ENCODE measurements at places on chromosomes 7 and 10.
A peak's percentile ranks its signal among the peaks of the same experiment; 100 is the strongest.

- DNase-seq, result no peak
These were observed 17.9 kb downstream of the BNIP3 start for GRCh38 chr10:131963811-131964210.

DNA sequence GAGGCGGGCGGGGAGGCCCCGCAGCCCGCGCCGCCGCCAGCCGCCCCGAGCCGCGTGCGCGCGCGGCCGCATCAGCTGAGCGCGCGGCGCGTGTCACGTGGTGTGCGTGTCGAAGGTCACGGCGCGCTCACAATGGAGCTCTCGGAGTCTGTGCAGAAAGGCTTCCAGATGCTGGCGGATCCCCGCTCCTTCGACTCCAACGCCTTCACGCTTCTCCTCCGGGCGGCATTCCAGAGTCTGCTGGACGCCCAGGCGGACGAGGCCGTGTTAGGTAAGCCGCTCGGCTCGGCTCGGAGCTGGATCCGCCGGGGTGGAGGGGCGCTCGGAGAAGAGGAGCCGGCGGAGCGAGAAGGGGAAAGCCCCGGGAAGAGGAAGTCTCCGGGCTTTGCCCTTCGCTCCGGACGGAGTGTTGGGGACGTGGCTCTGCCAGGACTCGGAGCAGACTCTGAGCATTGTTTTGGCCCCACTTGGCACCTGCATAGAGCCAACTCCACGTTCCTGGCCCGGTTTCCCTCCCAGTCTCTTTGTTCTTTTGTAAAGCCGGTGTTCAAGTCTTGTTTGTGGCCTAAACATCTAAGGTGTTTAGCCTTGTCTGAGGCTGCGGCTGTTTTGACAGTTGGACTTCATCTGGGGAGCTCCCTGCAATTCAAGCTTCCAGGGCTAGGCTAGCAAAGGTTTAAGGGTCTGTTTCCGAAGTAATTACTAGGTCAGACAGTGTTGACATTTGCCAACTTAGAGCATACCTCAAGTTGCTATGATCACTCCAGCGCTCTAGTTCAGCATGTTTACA is at the start of gene COMMD3:
COMMD3 (plus strand) TSS at position 103 of the 790 bp plus-strand sequence; CDS start at position 133, 30 bp downstream.
- DNase-seq, result peak; percentile 88

DNA sequence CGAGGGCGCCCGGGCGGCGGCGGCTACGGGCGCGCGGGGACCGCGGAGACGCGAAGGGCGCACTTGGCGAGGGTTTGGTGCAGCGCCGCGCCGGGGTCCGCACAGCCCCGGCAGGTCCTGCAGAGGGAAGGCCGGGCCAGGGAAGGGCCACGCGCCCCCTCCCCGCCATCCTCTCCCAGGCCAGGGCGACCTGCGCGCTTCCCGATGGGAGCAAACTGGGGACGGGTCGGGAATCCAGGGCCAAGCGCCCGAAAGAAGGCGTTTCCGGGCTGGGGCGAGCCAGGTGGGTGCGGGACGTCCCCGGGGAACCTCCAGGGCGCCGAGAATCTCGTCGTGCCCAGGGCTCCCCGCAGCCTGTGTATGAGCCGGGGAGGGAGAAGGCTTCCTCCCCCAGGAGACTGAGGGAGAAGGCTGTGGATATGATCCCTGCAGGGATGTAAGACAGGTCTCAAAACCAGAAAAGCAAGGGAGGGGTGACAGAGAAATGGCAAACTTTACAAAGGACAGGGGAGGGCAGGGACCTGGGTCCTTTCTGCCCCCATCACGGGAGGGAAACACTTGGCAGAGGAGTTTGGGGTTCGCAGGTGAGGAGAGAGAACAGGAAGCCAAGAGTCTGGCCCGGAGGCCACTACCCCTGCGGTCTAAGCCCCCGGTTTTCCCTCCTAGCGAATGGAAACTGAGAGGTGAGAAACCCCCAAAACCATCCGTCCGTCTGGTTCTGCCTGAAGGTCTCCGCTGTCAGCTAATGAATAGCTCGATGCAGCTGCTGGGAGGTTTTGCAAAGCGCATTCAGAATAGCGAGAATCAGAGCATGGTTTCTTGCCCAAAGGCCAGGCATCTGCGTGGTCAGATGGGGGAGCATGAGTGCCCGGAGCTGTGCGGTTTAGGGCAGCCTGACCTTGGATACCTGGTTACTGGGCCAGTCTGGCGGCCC is 674 bp downstream of the AMZ1 start:
- DNase-seq, result no peak

- DNase-seq, result no peak
These were observed 21.8 kb upstream of the MDFIC start for GRCh38 chr7:114900127-114900526.

DNA sequence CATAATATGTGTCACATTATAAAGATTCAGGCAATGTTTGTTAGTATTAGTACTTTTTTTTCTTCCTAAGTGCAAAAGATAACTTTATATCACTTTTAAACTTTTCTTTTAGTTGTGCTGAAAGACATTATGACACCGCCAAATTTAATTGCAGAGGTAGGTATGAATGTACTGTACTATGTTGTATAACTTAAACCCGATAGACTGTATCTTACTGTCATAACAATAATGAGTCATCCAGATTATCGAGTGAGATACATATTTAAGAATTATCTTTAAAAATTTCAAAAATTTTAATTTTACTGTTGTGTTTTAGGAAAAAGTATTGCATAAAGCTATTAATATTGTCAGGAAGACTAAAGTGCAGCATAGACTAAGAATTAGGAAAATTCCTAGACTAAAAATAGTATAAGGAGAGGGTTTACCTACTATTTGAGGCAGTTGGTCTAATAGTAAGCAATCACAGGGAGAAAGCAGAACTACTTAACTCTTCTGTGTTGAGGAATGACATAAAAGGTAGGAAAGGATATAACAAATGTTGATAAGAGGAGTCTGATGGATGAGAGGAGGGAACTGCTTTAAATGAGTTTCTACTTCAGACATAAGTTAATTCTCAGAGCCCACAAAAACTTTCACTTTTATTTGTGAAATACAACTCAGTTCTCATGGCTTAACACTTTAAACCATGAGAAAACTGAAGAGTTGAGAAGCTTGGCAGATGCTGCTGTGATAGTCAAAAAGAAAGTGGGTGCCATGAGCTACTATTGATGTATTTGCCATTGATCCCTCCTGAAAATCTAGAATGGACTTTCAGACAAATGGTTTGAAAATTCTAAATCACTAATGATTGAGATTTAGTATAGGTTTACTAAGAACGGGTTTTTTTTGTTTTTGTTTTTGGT is 67.8 kb downstream of the PTEN start:
- DNase-seq, result no peak

DNA sequence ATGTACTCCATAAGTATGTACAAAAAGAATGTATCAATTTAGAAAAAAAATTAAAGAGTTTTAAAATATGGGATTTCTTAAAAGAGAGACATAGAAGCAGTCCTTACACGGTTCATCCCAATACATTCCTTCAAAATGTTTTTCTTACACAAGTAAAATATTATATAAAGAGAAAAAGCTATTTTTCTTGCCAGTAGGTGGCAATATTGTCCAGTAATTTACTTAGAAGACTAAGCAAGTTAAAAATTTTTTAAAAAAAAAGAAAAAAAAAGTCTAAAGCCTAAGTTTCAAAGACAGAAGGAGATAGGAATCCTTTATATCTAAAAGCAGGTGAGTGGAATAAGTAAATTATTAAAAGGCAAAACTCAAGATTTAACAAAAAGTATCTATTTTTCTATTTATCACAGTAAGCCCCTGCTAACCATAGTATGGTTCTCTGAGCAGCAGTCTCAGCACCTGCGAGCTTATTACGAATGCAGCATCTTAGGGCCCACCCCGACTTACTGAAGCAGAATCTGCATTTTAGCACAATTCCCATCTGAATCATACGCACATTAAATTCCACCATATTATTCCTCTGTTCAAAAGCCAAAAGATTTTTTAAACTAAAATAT is 240.6 kb downstream of the DGKI start:
- no peak for DNase-seq

GRCh38 chr7:66664590-66665293 is 36.1 kb downstream of the KCTD7 start:
- DNase-seq, result no peak

- peak; percentile 80 for DNase-seq
These were observed 83.7 kb upstream of the PDGFA start for GRCh38 chr7:603152-603951.

- DNase-seq, result no peak
These were observed 558.4 kb downstream of the SDK1 start for GRCh38 chr7:3859431-3859830.

- no peak for DNase-seq
These were observed 125.8 kb downstream of the CUBN start for GRCh38 chr10:17003651-17004286.

- no peak for DNase-seq
These were observed 76.4 kb downstream of the CRPPA start for GRCh38 chr7:16344927-16345326.

- no peak for DNase-seq
These were observed 74.6 kb upstream of the EGFR start for GRCh38 chr7:54944179-54944578.

DNA sequence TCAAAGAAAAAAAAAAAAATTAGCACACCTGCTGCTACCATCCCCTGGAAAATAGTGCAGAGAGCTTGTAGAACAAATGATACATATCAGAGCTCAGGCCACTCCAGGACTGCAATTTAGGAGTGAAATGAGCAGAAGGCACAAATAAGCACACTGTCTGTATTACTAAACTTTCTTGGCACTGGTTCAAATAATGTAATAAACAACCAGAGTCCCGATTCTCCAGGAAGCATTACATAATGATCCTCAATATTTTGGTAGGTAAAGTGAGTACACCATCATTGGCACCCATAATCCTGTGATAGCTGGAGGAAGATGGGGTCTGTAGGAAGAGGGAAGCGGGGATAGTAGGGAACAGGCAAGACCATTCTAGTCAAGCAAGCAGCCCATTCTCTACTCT is 74.3 kb downstream of the SVOPL start:
- DNase-seq, result no peak

- DNase-seq, result no peak
These were observed 139.0 kb upstream of the ZNF438 start for GRCh38 chr10:31170636-31171035.

DNA sequence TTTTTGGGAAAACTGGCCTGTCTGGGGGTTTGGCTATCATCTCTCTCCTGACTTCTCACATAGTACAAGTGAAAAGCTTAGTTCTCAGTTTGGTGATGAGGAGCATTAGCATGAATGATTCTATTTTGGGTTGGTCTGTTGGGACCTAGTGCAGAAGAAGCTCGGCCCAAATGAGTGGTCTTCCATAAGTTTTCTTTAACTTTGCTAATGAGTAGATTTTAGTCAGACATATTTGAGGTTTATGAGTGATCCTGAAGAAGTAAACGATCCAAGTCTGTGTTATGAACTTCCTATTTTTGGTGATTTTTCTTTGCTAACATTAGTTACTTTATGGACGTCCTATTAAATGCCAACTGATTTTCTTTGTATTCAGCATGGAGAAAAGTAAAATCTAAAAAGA is 51.7 kb upstream of the CALD1 start:
- no peak for DNase-seq

DNA sequence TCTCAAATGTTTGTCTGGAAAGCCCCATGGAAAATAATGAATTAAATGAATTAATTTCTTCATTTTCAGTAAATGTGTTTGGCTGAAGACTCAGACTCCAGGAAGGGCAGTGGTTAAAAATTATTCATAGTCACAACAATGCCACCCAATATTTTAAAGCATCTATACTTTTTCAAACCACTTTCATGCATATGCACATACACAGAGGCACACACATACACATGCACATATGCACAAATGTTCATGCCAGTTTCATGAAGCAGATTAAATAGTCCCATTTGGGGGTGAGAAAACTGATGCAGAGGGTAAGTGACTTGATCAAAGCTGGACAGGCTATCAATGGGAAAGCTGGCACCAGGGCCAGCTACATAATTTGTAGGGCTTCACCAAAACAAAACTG is 1.4 kb upstream of the PLA2G12B start:
- DNase-seq, result no peak

GRCh38 chr10:69845574-69846292 is 44.0 kb downstream of the COL13A1 start:
- DNase-seq, result no peak

DNA sequence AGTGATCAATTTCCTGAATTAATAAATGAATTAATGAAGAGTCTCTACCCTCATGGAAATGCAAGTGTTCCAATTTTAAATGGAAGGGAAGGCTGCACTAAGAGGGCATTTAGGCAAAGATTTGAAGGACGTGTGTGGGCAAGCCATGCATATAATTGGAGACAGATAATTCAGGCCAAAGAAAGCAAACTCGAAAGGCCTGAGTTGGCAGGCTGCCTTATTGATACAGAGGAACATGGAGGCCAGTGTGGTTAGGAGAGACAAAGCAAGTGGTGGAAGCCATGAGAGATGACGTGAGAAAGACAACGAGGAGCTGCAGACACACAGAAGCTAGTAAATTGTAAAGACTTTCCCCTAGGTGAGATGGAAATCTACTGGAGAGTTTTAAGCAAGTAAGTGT is 15.4 kb upstream of the PCLO start:
- no peak for DNase-seq

DNA sequence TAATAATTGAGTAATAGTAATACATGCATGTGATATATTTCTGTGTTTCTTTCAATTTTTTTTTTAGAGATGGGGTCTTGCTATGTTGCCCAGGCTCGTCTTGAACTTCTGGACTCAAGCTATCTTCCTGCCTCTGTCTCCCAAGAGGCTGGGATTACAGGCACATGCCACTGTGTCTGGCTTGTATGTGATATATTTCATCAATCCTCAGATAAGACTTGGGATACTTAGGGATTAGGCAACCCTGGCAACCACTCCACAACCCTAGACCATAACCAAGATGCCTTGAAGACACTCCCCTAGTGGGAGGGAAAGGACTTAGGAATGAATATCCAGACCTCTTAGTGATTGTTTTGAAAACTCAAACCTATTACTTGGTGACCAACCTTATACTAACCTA is 154.8 kb downstream of the CCDC3 start:
- DNase-seq, result no peak

GRCh38 chr10:30784897-30785605 is 155.5 kb upstream of the LYZL2 start:
- peak; percentile 70 for DNase-seq

DNA sequence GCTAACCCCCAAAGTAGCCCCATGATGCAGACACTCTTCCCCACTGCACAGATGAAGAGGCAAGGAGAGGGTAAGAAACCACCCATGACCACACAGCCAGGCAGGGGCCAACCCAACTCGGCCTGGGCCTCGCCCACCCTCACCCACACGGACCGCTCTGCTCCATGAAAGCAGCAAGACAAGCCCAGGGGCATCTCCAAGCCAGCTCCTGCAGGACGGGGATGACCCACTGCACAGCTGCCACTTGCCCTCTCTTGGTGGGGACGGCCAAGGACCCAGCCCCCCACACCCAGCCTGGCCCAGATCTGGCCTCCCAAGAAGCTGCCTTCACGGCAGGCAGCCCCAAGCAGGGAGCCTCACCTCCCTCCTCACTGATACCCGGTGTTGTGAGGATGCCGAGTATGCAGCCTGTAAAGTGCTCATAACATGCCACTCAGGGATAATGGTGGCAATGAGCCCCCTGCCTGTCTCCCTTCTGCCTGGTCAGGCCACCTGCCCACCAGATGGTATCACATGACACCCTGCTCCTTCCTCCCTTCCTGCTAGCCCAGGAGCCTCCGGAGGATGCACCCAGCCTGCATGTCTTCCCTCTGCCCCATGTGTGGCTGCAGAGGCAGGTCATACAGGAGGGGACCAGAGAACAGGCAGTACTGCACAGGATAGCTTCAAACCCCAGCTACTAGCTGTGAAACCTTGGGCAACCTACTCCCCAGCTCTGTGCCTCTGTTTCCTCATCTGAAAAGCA is 23.3 kb downstream of the OGDHL start:
- no peak for DNase-seq

Measured in activated CD8-positive, alpha-beta memory T cell treated with anti-CD3 and anti-CD28 coated beads, Interleukin-2, amount 50 U/mL, for 48 hours (primary cell).